ENCODE measurements at places on chromosomes 3 and 15.

GRCh38 chr3:11304175-11304574 lies 32.0 kb downstream of the ATG7 start:
- DNase-seq = no peak

DNA sequence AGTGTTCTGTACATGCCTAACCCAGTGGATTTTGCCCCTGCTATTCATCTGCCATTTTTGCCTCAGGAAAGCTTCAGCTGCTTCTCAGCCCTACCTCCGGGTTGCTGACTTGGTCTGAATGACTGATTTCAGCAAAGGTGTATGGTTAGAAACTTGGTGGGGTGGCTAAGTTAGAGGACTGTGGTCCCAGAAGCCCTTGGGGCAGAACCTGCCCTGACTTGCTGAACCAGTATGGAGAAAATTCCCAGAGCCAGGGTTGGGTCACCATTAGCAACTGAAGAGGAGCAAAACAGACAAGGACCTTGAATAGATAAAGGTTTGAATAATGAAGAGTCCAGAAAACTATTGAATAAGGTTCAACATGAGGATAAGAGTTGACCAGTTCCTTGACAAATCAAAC lies 6.1 kb upstream of the WWTR1 start:
- DNase-seq = no peak

DNA sequence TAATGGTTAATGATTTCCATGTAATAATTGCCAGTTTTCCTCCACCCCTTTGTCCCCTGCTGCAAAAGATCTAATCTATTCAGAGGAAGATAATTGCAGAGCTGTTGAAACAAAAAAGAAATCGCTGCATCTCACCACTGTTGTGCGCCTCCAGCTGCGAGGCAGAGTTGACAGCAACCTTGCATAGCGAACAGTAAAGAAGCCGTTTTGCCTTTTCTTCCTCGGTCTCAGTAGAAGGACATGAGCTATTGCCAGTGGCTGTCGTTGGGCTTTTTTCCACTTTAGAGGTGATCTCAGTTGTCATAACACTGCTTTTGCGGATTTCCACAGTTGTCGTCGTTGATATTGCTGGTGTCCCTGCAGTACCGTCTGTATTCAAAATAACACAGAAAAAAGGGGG lies 314.2 kb downstream of the ZNF385D start:
- DNase-seq = no peak

DNA sequence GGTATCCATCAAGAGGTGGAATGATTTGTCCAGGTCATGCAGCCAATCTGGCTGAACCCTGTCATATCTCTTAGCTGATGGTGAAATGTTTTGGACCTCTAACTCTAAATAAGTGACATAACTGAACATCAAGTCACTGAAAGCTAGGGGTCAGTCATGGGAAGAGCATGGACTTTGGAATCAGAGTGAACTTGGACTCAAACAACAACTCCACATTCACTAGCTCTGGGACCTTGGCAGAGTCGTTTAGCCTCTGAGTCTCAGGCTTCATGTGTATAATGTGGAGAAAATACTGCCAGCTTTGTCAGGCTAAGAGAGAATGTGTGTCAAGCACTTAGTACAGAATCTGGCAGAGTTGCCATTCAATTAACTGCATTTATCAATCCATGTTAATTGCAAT lies 557.8 kb upstream of the CFAP20DC start:
- DNase-seq = no peak

DNA sequence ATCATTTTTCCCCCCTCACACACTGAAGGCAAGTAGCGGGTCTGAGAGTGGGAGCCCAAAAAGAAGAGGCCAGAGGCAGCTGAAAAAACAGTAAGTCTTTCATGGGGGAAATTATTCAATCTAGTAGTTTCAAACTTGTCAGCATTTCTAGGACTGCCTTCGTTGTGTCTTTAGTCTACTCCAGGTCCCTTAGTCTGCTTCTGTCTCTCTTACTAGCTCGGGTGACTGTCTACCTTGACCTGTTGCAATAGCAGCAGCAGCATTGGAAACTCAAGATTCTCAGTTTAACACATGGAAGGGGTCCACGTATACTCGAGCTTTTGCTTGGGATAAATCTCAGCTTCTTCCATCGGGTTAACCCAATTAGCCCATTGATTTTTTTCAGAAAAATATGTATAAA lies 28.9 kb downstream of the CHD2 start:
- no peak for DNase-seq

DNA sequence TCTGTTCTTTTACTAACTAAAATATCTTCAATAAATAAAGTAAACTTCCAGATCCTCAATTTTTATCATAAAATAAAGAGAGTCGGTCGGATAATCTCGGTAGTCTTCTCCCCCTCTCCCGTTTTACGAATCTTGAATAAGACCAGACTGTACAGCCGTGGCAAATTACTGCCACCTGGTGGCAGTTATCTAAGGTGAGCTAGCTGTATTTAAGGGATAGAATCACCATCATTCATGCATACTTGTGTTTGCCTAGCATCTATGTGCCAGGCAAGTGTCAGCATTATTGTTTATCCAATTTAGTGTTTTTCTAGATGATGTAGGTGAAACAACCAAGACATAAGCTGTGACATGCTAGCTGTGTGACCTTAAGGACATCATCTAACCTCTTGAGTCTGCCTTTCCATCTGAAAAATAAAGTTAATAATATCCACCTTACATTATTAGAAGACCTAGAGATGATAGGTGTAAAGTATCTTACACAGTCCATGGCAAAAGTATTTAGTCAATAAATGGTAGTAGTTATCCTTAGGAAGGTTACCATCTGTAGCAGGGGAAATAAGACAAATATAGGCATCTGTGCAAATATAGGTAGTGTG lies 21.3 kb downstream of the DUT start:
- no peak for DNase-seq

DNA sequence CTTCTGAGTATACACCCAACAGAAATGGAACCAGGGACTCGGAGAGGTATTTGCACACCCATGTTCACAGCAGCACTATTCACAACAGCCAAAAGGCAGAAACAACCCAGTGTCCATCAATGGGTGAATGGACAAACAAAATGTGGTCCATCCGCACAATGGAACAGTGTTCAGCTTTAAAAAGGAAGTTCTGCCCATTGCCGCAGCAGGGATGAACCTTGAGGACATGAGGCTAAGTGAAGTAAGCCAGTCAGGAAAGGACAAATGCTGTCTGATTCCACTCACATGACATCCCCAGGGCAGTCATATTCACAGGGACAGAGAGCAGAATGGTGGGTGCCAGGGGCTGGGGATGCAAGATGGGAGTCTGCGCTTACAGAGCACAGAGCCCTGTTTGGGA lies 7.5 kb downstream of the IQSEC1 start:
- DNase-seq = no peak

DNA sequence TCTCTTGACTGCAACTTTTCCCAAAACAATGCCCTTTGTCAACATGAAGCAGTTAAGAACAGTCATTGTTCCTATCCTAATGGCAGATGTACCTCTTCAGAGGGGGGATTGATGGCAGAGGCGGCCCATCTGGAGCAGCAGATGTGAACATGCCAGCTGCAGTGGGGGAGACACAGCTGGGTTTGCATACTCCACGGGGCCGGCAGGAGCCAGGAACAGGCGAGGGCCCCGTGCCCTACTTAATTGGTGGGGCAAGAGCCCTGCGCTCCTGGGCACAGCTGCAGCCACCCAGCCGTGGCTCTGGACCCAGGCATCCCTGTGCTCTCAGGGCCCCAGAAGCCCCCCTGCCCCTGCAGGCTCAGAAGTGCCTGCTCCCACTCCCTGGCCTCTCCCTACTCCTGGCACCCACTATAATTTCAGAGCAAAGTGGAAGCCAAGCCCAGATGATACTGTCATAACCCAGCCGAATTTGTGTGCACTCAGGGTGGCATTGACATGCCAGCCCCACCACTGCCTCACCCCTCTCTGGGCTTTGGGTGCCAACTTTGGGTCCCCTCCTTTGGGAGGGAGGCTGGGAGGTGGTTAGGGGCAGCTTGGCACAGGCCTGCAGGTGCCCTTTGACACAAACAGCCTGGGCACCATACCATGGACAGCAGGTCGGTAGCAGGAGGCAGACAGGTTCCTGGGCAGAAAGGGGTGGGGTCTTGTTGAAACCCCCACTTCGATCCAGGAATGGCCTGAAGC lies 34.6 kb downstream of the ROPN1B start:
- no peak for DNase-seq

DNA sequence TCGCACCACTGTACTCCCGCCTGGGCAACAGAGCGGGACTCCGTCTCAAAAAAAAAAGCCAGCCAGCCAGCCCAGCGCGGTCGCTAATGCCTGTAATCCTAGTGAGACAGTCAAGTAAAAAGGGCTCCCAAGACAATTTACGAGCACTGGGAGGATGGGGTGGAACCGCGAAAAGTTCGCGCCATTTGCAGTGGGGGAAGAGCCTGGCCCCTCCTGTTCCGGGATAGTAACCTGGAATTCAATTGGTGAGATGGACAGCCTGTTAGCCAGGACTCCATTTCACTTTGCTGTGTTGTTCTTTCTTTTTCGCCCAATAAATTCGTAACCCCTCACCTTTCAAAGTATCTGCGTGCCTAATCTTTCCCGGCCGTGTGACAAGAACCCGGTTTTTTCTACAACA lies 19.5 kb downstream of the SLC4A7 start:
- no peak for DNase-seq

- DNase-seq = no peak
Observed at GRCh38 chr3:64890006-64890405, 202.2 kb upstream of the ADAMTS9 start.

- no peak for DNase-seq
Observed at GRCh38 chr15:59436774-59437141, 1.2 kb upstream of the FAM81A start.

GRCh38 chr3:86047161-86047560 lies 943.8 kb downstream of the VGLL3 start:
- DNase-seq = no peak

GRCh38 chr3:140974900-140975299 lies 33.3 kb downstream of the SLC25A36 start:
- DNase-seq = no peak

DNA sequence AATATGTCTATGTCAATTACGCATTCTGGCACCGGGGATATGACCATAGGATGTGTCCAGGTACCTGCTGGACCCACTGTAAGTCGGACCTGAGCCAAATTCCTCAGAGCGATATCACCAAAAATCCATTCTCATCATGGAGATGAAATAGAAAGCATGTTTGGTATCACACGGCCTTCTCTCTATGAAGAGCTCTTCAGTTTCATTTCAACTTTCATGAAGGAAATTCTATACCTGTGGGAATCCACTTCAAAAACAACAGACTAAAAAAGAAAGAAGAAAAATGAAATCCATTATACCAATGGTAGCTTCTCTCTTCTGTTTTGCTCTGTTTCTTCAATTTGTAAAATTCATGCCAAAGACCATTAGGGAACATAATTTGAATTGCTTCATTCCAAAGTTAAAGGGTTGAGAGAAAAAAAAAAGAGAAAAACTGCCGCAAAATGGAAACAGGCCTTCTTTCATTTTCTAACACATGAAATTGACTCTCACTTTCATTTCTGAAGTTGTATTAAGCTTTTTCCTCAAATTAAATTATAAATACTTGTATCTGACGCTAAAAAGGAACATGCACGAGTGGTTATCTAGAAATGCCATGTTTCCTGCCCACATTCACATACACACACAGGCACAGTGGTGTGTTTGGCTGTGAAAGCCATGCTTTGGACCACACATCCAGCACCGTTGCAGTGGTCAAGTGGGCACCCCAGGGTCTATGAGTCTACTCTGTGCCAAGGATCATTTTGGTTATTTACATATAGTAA lies 46.9 kb upstream of the DIPK2A start:
- DNase-seq = no peak

GRCh38 chr15:31228011-31228484 lies 98.6 kb upstream of the KLF13 start:
- no peak for DNase-seq

DNA sequence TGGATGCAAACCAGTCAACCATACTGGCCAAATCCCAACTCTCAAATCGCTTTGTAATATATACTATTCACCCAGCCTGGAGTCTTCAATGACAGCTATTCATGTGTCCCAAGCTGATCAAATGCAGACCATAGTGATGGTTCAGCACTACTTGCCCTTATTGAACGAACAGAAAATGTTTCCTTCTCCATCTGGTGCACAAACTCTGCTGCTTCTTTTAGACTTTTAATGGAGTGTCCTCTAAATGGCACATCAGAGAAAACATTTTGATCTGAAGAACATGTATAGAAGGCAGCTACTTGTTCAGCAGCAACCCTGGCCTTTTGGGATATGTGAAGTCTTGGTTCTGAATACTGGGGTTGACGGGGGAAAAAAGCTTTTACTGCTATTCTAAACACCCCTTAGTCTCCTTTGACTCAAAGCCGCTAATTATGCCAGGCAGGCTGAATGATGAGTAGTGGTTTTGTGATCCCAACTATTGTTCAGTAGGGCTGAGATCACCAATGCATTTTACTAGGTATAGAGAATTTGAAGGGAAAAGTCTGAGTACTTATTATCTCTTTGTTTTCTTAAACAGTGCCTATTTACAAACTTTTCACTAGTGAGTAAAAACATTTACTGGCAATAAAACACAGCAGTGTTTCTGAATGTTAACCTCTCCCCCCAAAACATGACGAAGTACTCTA lies 781.2 kb downstream of the ROBO1 start:
- DNase-seq = no peak

- no peak for DNase-seq
Observed at GRCh38 chr15:94061041-94061440, 170.3 kb upstream of the MCTP2 start.

- DNase-seq = no peak
Observed at GRCh38 chr3:112345681-112346080, 12.7 kb downstream of the CD200 start.

- no peak for DNase-seq
Observed at GRCh38 chr3:119829420-119829819, 47.5 kb downstream of the NR1I2 start.

GRCh38 chr3:142976621-142977398 lies 13.3 kb upstream of the PAQR9 start:
- no peak for DNase-seq

- no peak for DNase-seq
Observed at GRCh38 chr15:62625429-62626033, 417.0 kb upstream of the TPM1 start.

DNA sequence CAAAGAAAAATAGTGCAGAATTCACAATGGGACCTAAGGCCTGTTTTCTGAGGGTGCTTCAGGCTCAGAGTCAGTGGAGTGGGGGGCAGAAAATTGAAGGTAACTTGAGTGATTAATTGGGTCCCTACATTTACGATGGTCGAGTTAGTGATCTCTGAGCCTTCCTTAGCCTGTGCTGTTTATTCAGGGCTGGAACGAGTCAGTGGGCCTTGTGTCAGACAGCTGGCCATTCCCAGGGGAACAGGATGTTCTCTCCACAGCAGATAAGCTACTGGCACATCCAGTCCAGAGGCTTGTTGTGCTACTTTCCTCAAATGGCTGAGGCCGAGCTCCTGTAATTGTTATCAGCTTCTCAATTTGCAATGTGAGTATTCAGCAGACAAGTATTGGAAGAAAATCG lies 29.2 kb upstream of the CNTN3 start:
- DNase-seq = no peak

- no peak for DNase-seq
Observed at GRCh38 chr3:140188285-140188684, 253.3 kb downstream of the CLSTN2 start.

- no peak for DNase-seq
Observed at GRCh38 chr3:65850261-65850660, 188.5 kb downstream of the MAGI1 start.

Data from esophagus squamous epithelium (tissue), 5 donors.